ENCODE measurements at places on chromosomes 2 and 18.

DNA sequence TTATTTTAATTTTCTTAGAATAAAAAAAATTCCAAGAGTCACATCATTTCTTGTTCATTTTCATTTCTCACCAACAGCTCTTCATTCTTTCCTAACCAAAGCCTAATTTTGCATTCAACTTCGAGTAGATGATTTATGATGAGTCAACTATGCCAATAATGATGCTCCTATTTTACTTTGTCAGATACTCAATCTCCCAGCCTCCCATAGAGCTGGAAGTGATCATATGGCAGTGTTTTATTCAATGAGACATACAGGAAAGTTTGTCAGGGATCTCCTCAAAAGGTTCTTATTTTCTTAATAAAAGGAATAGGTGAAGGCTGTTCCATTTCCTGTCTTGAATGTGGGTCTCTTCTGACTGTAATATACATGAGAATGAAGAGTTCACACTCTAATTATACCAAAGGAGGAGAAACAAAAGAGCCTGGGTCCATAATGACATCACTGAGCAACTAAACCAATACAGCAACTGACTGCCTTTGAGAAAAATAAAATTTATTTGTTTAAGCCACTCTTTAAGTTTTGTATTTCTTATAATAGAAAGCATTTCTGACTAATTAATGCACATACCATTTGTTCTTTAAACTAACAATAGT lies 231.2 kb upstream of the CYP26B1 start:
- no peak for DNase-seq

GRCh38 chr2:217283460-217283859 lies 423.6 kb upstream of the TNP1 start:
- no peak for DNase-seq

DNA sequence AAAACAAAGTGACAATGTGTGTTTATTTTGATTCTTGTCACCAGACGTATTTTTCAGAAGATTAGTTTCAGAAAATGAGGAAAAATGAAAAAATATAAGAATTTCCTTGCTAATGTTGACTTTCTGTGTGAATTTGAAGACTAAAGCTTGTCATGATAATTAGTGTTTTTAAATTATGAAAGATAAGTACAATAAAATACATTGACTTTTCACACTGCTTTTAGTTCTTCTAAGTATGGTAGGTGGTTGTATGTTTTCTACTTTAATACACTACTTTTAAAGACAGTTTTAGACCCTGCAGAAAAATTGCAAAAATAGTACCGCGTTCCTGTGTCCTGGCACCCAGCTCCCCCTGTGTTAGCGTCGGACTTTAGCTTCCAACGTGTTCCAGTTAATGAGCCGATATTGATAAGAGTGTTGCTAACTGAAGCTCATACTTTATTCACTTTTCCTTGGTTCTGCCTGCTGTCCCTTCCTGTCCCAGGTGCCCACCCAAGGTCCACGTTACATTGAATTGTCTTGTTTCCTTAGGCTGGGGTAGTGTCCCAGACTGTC lies 695 bp downstream of the RBFA start:
- no peak for DNase-seq

GRCh38 chr18:50051288-50051687 lies 143.7 kb downstream of the MYO5B start:
- DNase-seq = no peak

DNA sequence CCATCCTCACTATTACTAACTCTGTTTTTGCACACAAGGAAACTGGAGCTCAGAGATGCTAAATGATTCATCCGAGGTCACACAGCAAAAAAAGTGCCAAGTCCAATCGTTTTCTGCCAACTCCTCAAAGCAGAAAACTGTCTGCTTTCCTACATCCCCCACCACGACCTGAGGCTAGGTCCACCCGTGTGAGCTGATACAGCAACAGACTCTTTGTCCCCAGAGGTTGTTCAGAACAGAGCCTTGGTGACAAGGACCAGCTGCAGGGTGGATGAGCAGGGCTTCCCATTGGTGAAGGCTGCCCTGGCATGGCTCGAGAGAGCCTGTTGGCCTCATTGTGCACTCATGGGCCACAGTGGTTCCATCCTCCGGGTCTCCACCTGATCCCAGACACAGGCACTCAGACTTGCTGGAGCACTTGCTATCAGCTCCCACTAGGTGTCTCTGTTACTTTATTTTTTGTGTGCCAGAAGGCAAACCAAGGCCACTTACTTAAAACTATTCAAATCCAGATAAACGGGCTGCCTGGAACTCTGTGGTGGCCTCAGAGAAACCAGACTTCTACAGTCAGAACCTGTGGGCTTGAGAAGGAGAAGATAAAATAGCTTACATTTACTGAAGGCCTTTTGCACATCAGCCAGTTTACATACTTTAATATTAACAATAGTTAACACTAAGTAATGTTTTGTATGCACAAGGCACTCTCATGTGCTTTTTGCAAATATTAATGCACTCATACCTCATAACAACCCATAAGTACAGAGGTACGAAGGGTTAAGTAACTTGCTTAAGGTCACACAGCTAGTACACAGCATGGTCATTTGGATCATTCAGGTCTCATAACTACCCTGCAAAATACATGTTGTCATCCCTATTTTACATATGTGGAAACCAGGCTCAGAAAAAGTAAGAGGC lies 62.9 kb upstream of the CTIF start:
- peak; percentile 15 for DNase-seq

DNA sequence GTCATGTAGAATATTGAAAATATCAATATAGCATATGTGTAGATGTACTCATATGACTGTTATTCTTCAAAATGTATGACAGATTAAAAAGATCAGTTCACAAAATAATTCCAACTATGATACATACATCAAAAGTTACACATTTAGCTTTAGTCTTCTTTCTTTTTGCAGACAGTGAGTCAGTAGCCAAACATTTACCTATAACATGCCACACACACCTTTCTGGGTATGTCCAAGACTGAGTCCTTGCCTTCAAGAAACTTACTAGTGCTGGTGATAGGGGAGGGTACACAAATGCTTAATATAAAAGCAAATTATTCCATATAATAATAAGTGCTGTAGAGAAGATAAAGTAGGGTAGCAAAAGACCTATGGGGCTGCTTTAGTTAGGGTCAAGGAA lies 152.9 kb upstream of the WDSUB1 start:
- DNase-seq = no peak

DNA sequence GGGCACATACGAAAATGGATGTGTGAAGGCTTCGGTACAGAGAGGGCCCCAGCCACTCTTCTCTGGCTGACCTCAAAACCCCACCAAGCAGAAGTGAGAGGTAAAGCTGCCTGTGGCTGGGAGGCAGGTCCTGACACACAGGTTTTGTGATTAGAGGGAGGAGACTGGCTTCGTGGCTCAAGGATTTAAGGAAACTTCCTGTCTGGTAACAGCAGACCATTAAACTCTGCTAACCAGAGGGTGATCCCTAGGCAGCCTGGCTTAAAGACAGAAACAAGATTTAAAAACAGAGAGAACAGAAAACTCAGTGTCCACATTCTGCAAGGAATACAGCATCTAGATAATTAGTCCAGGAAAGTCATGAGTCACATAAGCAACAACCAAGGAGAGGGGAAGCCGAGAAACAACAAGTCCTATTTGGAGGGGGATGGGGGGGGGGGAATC lies 101.9 kb downstream of the NFATC1 start:
- DNase-seq = no peak
